ENCODE measurements at places on chromosomes 7 and 10.

- DNase-seq: peak; percentile 67
Measured at GRCh38 chr7:2521952-2522591, 2.5 kb downstream of the LFNG start.

- no peak for DNase-seq
Measured at GRCh38 chr10:60171436-60172013, 218.2 kb downstream of the ANK3 start.

- DNase-seq: no peak
Measured at GRCh38 chr7:7226407-7226806, 44.1 kb downstream of the C1GALT1 start.

DNA sequence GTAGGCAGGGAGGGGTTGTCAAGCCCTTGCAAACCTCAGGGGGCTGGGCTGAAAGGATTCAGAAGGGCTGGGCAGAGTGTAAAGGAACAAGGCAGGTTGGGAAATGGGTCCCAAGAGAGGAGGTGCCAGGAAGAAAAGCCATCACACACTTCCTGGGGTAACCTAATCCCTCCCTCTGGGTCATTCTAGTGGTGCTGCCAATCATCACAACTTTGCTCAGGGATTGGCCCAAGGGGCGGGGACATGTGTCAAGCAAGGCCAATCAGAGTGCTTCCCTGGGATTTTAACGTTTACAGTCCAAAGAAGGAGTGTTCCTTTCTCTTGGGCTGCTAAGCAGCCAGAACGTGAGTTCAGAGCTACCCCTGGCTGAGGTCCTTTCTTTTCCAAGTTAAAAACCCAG, 57.1 kb upstream of the NPTX2 start:
- DNase-seq: no peak

DNA sequence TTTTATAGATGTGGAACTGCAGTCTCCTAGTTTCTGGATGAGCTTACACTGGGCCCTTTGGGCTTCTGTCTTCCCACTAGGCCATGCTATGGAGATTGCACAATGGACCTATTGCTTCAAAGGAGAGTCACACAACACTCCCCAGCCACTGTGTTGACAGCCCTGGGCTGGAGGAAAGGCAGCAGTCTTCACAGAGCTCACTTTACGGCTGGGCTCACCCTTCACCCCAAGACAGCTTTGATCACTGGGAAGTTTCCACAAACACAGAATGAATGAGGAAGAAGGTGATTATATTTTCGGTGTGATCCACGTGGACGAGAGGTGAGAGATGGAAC, 92.7 kb upstream of the GDF10 start:
- no peak for DNase-seq
